ENCODE measurements at places on chromosomes 6 and 20. TPM values are rescaled to one million over a fixed set of nuclear protein-coding genes. Genes with fewer than 3 reads are reported as not detected.
A peak's percentile ranks its signal among the peaks of the same experiment; 100 is the strongest.

PAK5 gene
- 0.07 TPM for total RNA-seq

GGTLC1 gene
- total RNA-seq, result not detected

TRIM15 gene
- total RNA-seq, result 13.5 TPM

OXT gene
- total RNA-seq, result not detected

SLC35D3 gene
- not detected for total RNA-seq

DNA sequence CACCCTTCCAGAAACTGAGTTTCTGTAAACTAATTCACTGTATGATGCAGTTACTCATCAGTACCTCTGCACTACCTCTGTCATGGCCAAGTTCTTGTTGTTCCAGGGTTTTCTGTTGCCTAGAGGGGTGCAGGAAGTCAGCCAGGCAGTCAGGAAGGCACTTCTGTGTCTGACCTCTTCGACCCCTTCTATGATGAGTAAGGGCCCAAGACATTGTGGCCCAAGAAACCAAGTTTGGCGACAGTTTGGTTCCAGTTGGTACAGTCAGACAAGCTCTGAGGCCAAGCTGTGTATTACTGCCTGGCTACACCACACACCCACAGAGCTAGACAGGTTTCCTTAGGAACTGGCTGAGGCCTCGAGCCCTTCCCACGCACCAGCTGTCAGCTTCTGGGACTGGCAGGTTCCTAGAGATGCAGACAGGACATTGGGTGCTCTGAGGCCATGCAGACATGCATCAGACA lies 41.2 kb downstream of the TRAF3IP2 start:
- no peak for DNase-seq

- no peak for DNase-seq
Observed at GRCh38 chr6:53058388-53059195, 6.6 kb upstream of the FBXO9 start.

- DNase-seq, result no peak
Observed at GRCh38 chr6:37985355-37985754, 165.8 kb downstream of the ZFAND3 start.

GRCh38 chr20:58306421-58307261 lies 2.9 kb upstream of the RAB22A start:
- peak; percentile 77 for DNase-seq

Measured in Calu3 (cell line).